ENCODE measurements at places on chromosomes 5 and 9. TPM values are rescaled to one million over a fixed set of nuclear protein-coding genes. Genes with fewer than 3 reads are reported as not detected.

The GNPDA1 gene
- total RNA-seq, result 21.4 TPM

The PITX1 gene
- total RNA-seq, result 0.24 TPM

The PCDH1 gene
- total RNA-seq, result 45.8 TPM

The EDIL3 gene
- total RNA-seq, result 2.5 TPM

The ADRB2 gene
- 7.8 TPM for total RNA-seq

The NDFIP1 gene
- 66.1 TPM for total RNA-seq

The PCDHGB2 gene
- total RNA-seq, result 13.5 TPM

The PRR16 gene
- total RNA-seq, result 9.2 TPM

DNA sequence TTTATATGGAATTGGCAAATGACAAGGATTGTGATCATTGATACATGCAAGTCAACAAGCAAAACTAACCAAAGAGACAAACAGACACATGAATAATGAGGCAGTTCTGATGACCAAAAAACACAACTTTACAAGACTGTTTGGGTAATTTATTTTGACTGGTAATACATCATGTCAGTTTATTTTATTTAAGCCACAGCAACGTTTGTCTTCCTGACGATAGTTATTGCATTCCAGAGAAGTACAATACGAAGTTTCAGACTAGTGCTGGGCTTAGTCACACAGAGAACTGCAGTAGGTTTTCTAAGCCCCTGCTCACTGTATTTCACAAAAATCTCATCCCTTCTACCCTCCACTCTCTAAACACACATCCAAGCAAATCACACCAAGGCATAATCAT lies 514.2 kb downstream of the RAB3C start:
- DNase-seq, result no peak

DNA sequence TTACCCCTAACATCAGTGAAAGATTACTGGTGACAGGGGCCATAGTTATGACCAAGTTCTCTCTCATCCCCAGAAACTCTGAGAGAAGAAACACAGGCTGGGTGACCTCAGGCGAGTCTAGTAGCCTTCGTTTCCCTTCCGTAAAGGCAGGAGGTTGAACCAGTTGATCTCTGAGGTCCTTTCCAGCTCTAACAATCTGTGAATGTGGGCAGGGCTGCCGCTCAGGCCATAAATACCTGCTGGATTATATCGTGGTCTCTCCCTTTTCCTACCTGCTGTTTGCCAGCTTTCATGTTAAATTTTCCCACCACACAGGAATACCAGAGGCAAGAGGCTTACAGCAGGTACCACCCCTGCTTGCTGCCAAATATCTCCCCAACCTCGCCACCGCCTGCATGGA lies 357.5 kb downstream of the SH3GL2 start:
- DNase-seq, result no peak

DNA sequence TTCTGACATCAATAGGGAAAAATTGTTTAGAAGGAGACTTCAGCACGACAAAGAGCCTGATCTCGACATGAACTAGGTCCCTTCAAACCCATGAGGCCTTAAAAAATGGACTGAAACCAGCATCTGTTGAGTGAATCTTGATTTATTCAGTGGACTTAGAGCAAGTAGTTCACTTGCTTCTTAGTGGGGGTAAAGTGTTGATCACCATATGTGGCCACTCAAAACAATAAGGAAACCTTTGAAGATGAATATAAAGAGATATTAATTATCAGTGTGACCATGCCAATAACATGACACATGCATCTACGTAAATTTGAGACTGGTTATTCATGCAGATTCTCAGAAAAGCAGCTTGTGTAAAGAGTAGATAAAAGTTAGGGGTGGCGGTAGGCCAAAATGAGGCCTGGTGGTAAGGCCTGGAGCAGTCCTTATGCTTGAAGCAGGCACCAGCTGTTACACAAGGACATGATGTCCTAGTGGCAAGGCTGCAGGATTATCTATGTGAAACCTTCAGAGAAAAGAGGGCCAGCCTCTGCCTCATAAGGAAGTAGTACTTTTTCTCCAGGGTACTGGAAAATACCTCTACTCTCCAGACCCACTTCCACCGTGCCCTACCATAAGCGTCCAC lies 61.3 kb downstream of the S1PR3 start:
- no peak for DNase-seq

DNA sequence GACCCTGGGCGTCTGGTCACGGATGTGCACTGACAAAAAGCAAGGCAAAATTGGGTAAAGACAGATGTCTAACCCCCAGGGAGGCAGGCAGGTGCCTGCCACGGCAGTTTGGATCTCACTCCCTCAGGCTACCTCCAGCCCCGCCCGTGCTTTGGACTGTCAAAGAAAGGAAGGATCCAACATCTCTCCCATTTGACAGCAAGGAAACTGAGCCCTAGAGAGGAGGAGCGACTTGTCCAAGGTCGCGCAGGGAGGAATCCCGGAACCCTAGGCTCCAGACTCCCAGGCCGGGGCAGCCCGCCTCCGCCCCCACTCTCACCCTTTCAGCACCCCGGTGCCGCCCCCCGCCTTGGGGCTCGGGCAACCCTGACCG lies 376 bp downstream of the GOLGA1 start:
- no peak for DNase-seq

- DNase-seq, result no peak
Measured at GRCh38 chr5:16757989-16758501, 141.2 kb upstream of the RETREG1 start.

- DNase-seq, result no peak
Measured at GRCh38 chr9:93903886-93904648, 51.1 kb downstream of the BARX1 start.

GRCh38 chr5:111313017-111313724 lies 89.0 kb downstream of the CAMK4 start:
- no peak for DNase-seq

All from heart right ventricle (tissue), 16 donors.